ENCODE measurements at places on chromosomes 6 and 20. TPM values are rescaled to one million over a fixed set of nuclear protein-coding genes. Genes with fewer than 3 reads are reported as not detected.

Gene LAMA4
- 4.9 TPM for total RNA-seq

Gene SYNCRIP
- 163 TPM for total RNA-seq

GRCh38 chr6:104460738-104461483 is 398.8 kb downstream of the HACE1 start:
- H3K27me3 ChIP-seq, result no peaks in the 10 kb centered on the region
- no peaks in the 10 kb centered on the region for H3K4me1 ChIP-seq
- H3K4me3 ChIP-seq, result no peak overlapping the region
- no peak for DNase-seq

DNA sequence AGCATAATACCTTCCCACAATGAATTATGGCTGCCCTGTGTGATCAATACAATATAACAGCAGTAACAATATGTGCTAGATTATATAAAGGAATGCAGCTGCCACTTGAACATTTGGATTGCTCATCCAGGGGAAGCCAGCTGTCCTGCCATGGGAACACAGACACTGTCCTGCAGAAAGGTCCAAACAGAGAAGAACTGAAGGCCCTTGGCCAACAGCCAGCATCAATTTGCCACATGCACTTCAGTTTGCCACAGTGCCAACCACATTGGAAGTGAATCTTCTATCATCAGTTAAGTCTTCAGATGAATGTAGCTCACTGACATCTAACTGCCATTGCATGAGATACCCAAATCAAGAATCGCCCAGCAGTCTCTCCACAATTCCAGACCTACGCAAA is 332.4 kb downstream of the PRKN start:
- no peak overlapping the region for H3K27ac ChIP-seq
- H3K4me1 ChIP-seq, result no peaks in the 10 kb centered on the region
- H3K4me3 ChIP-seq, result no peak overlapping the region
- no peaks in the 10 kb centered on the region for H3K27me3 ChIP-seq

DNA sequence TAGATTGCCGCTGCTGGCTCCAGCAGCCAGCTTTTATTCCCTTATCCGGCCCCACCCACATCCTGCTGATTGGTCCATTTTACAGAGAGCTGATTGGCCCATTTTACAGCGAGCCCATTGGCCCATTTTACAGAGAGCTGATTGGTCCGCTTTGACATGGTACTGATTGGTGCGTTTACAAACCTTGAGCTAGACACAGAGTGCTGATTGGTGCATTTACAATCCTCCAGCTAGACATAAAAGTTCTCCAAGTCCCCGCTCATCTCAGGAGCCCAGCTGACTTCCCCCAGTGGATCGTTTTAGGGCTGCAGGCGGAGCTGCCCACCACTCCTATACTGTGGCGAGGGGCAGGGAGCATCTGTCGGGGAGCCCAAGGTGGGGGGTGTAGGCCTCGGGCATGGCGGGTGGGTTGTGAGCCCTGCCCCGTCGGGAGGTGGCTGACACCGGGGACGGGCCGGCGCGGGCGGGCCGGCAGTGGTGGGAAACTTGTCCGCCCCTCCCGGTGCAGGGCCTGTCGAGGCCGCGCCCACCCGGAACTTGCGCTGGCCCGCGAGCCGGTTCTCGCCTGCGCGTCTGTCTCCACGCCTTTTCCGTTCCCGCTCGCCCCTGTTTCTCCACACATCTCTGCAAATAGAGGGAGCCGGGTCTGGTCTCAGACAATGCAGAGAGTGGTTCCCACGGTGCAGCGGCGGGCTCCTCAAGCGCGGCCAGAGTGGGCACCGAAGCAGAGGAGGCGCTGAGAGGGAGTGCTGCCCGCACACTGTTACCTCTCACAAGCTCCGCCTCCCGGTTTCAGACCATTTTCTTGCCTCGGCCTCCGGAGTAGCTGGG is 86.1 kb upstream of the STMND1 start:
- H3K36me3 ChIP-seq, result no peaks in the 10 kb centered on the region
- H3K4me3 ChIP-seq, result peak overlapping the region; percentile 71
- peak; percentile 67 for DNase-seq
- H3K27ac ChIP-seq, result no peak overlapping the region
- peaks cover 13% of the 10 kb centered on the region for H3K4me1 ChIP-seq

DNA sequence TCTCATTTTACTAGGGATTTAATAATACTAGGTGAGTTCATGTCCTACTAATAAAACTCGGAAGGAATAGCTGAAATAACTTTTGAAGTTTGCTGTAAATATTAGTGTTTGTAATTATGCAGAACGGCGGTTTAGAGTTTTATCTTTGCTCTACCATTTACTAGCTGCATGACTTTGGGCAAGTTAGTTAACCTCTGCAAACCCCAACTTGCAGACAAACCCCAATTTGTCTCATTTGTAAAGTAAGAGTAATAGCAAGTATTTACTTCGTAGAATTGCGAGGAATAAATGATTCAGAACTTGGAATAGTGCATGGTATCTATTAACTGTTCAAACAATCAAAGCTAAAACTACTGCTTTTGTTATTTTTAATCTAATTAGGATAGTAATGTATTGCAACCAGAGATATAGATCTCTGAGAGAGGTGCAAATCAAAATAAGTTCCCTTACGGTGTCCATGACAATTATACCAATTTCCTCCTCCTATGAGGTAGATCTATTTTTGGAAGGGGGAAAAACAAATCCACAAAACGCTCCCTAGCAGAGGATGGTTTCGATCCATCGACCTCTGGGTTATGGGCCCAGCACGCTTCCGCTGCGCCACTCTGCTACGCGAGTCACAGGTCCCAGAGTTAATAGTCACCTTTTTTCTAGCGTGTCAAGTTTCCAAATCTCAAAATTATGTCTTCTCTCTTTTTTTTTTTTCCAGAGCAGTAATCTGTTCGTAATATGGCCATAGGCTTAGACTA is 35.1 kb upstream of the BTN3A2 start:
- no peaks in the 10 kb centered on the region for H3K36me3 ChIP-seq
- H3K27me3 ChIP-seq, result peaks cover 27% of the 10 kb centered on the region
- no peaks in the 10 kb centered on the region for H3K4me1 ChIP-seq
- no peak overlapping the region for H3K27ac ChIP-seq

- no peak overlapping the region for H3K27ac ChIP-seq
- H3K27me3 ChIP-seq, result no peaks in the 10 kb centered on the region
- DNase-seq, result no peak
Measured at GRCh38 chr6:24441599-24441904, 38.8 kb downstream of the MRS2 start.

- DNase-seq, result no peak
- H3K27ac ChIP-seq, result no peak overlapping the region
- H3K4me3 ChIP-seq, result no peak overlapping the region
- H3K4me1 ChIP-seq, result peaks cover 50% of the 10 kb centered on the region
- H3K36me3 ChIP-seq, result no peaks in the 10 kb centered on the region
- H3K27me3 ChIP-seq, result no peaks in the 10 kb centered on the region
Measured at GRCh38 chr6:157841211-157841840, 18.3 kb downstream of the SNX9 start.

DNA sequence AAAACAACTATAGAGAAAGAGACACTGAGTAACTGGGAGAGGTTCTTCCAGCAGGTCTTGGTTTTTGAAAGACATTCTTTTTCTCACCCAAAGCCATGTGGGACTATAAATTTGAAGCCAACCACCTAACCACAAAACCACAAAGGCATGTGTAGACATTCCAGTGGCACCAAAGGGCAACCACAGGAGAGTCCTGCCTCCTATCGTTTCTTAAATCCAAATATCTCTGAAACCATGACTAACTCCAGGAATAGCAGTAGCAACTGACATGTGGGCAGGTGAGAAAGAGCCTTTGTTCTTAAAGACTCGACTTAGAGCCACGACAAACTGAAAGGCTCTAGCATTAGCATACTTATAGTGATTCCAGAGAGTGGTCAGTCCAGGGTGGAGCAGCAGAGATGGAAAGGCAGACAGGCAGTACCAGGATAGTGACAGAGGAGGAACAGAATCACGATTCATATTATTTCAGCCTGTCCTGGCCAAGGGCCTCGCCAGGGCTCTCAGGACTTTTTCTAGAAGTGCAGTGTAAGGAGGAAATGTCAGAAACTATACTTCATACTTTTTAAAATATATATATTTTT is 9.4 kb upstream of the COL9A1 start:
- H3K4me3 ChIP-seq, result no peak overlapping the region
- H3K36me3 ChIP-seq, result no peaks in the 10 kb centered on the region
- H3K4me1 ChIP-seq, result no peaks in the 10 kb centered on the region
- no peaks in the 10 kb centered on the region for H3K27me3 ChIP-seq
- DNase-seq, result peak; percentile 35
- no peak overlapping the region for H3K27ac ChIP-seq

DNA sequence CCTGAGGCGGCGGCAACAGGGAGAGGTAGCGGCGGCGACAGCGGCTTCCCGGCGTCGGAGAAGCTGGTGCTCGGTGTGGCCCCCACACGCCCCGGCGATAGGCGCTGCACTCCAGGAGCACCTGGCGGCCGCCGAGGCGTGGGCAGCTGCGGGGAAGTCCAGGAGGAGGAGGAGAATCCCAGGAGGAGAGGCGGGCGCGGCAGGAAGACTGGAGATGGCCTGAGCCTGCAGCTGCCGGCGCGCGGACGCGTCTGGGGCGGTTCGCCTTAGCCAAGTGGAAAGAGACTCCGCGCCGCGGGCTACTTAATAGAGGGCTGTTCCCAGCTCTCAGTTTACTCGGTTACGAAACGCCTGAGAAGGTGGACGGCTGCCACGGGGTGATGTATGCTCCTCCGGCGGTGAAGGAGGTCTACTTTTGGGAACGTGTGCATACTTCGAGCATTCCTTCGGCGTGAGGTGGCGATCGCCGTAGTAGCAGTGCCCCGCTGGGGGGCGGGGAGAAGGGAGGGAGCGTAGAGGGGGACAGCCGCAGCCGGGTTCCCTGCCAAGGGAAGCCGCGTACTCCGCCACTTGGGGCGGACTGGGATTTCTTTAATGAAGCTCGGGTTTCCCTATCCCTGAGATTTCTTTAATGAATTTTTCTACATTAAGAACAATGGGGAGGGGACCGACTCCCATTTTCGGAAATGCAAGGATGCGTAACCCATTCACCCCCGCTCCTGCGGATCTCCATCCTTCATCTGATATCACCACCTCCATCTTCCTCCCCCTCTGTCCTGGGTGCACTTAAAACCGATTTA is at the start of gene COL12A1:
Gene COL12A1 (minus strand): TSS at position 278 of the 800 bp plus-strand sequence. CDS start 3,261 bp downstream, outside the sequence.
- no peak within 1 kb of the TSS for H3K27ac ChIP-seq
- H3K27me3 ChIP-seq, result peaks cover 87% of the 10 kb centered on the region
- peaks cover 34% of the 10 kb centered on the region for H3K4me1 ChIP-seq
- no peaks in the 10 kb centered on the region for H3K36me3 ChIP-seq

DNA sequence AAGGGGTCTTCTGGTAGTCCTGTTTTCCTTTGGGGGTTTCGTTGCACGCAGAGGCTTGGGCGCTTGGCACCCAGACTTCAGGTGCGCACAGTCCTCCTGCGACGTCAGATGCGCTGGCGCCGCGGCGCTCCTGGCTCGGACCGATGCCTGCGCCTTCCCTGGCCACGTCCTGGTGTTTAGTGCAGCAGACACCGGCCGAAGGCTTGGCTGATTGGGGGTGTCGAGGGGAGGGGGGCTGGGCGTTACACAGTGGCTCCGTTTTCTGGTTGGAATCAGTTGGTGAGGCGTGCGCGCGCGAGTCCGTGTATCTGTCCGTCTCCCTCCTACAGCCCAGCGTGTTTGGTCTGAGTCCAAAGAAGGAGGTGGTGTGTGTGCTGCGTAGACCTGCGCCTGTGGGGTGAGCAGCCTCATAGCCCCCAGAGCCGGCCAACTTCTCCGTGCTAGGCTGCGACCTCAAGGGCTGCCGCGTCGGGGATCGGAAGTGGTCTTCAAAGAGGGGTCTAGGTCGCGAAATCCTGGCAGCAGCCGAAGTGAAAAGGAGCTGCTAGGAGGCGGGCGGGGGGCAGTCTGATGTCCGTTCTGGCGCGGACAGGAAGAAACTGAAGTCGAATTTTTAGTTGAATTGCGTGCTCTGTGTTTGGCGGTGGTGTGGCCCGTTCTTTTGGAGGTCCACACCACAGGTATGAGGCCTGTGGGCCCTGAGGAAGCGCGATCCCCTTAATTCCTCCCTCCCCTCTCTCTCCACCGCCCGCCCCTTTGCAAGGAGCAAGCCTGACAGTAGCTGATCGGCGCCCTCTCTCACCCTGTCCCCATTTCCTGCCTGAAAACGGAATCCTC is 1.5 kb downstream of the SYNDIG1 start:
- H3K27me3 ChIP-seq, result peaks cover 74% of the 10 kb centered on the region
- H3K4me1 ChIP-seq, result peaks cover 28% of the 10 kb centered on the region
- H3K4me3 ChIP-seq, result peak overlapping the region; percentile 91

DNA sequence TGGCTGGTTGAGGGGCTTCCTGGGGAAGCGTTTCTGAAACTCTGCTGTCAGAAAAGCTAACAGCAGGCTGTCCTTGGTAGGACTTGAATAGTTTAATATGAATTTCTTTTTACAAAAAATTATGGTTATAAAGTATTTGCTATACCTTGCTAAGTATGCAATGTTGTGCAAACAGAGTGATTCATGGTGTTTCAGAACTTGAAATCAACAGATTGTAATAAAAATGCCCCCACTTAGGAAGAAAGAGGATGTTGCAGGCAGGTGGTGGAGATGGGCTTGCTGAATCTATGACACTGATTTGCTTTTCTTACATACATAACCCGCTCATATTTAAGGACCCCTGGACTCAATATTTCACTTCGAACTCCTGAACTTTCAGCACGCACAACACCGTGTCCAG is 211.6 kb downstream of the THBS2 start:
- no peak overlapping the region for H3K27ac ChIP-seq
- no peak overlapping the region for H3K4me3 ChIP-seq
- no peaks in the 10 kb centered on the region for H3K27me3 ChIP-seq
- no peak for DNase-seq
- H3K4me1 ChIP-seq, result no peaks in the 10 kb centered on the region
